ENCODE measurements at places on chromosomes 2 and 18. TPM values are rescaled to one million over a fixed set of nuclear protein-coding genes. Genes with fewer than 3 reads are reported as not detected.

The POMC gene
- total RNA-seq: not detected

The ZNF397 gene
- 5.1 TPM for total RNA-seq

The CYP27A1 gene
- total RNA-seq: not detected

The COL4A4 gene
- total RNA-seq: 0.10 TPM

The CTAGE1 gene
- total RNA-seq: not detected

The EML6 gene
- total RNA-seq: 1.8 TPM

The ACMSD gene
- not detected for total RNA-seq

The CERS6 gene
- total RNA-seq: 24.3 TPM

The SAG gene
- not detected for total RNA-seq

The CCDC85A gene
- total RNA-seq: 0.19 TPM

Data from HT1080 (cell line).